H9 (cell line): ENCODE measurements at places on chromosomes 11 and 22. TPM values are rescaled to one million over a fixed set of nuclear protein-coding genes. Genes with fewer than 3 reads are reported as not detected.

DNA sequence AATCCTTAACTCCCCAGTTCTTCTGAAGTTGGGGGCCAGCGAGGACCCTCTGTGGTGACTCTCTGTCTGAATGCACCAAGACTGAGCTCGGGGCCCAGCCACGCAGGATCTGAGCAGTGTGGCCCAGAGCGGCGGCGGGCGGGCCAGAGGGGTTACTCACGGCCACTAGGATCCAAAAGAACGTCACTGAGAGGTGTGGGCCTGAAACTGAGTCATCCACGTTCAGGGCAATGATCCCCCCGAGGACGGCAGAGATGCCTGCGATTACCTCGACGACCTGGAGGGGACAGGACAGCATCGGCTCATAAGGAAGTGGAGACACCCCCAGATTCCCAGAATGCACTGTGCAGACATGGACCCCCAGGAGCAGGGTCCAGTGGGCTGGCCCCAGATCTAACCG lies 11.2 kb downstream of the MLC1 start:
- peak; percentile 32 for DNase-seq

DNA sequence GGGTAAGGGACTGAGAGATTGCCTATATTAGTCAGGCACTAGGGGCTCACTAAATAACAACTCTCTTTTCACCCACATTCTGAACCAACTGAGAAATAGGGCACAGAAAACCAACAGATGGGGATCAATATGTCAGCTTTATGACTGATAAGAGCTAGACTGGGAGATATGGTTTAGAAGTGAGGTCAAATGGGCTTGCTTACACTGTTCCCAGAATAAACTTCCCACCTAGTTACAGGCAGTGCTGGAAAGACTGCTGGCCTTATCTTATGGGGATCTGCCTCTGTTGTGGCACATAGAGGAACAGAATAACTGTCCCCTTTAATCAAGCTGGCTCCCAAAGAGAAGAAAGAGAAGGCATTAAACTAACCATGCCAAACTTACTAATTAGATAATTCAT lies 10.6 kb upstream of the RRAS2 start:
- no peak for DNase-seq

- DNase-seq: no peak
Measured at GRCh38 chr22:39765661-39766060, 127.9 kb downstream of the ENTHD1 start.

- no peak for DNase-seq
Measured at GRCh38 chr11:27120211-27120610, 79.6 kb downstream of the BBOX1 start.

DNA sequence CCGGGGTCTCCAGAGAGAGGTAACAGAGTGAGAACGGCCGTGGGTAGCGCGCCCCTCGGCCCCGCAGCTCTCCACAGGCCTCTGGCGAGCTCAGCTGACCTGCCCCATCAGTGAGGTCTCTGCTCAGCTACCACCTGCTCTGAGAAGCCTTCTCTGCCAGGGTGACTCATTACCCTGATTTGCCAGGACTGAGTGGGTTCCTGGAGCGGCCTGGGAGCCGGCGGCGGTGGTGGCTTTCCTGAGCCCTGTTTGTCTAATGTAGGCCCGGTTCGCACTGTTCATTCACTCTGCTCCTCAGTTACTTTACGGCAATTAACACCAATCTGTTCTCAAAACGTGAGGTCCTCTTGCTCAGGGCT lies 351.0 kb upstream of the B3GAT1 start:
- no peak for DNase-seq

DNA sequence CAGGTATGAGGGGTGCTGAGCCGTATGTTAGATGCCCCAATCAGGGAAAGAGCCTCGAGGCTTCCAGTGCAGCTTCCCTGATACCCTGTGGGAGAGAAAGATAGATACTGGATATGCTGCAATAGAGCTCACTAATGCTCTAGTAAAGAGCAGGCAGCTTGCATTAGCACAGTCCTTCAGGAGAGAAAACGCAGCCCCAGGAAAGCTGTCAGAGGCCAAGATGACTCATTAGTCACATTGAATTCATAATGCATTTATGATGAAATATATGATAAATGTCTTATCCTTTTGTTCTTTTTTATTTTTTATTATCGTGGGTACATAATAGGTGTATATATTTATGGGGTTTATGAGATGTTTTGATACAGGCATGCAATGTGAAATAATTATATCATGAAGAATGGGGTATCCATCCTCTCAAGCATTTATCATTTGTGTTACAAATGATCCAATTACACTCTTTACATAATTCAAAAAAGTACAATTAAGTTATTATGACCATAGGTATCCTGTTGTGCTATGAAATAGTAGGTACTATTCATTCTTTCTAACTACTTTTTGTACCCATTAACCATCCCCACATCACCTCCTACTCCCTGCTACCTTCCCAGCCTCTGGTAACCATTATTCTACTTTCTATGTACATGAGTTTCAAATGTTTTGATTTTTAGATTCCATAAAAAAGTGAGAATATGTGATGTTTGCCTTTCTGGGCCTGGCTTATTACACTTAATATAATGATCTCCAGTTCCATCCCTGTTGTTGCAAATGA lies 94.5 kb upstream of the TOP3B start:
- no peak for DNase-seq

The SMIM35 gene
- total RNA-seq: not detected in 2 replicates

The FOXRED1 gene
- 60.1 and 67.5 TPM in 2 replicates for total RNA-seq

The FLRT1 gene
- 0.24 and 0.31 TPM in 2 replicates for total RNA-seq

The SPDYC gene
- total RNA-seq: 0.44 and 0.61 TPM in 2 replicates

The OR51B5 gene
- not detected in 2 replicates for total RNA-seq
